Ascending aorta (tissue), 2 donors: ENCODE measurements at places on chromosomes 4 and X. TPM values are rescaled to one million over a fixed set of nuclear protein-coding genes. Genes with fewer than 3 reads are reported as not detected.

Gene CXCL8
- not detected for total RNA-seq

Gene SCRG1
- 2.3 TPM for total RNA-seq

Gene CCDC110
- not detected for total RNA-seq

- H3K4me1 ChIP-seq, result no peaks in the 10 kb centered on the region
- H3K27ac ChIP-seq, result no peak overlapping the region
- no peak overlapping the region for H3K4me3 ChIP-seq
- peaks cover 31% of the 10 kb centered on the region for H3K36me3 ChIP-seq
These were observed 57.4 kb downstream of the PTTG2 start for GRCh38 chr4:38017609-38018008.

DNA sequence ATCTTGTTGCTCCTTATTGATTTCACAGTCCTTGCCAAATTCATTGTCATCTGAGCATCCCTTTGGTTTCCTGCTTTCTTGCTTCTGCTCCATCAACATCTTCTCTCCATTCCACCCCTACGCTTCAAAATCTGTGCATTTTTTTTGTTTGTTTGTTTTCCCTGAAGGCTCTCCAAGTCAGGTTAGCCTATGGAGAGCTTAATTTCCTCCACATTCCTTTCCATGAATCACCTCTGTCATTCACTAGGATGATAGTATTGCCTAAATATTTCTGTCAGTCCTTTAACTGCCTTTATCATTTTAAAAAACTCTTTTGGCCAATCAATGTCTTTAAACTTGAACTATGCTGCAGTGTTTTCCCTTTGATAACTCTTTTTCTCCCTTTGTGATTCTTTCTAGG lies 67.7 kb downstream of the PPARGC1A start:
- no peaks in the 10 kb centered on the region for H3K27me3 ChIP-seq
- H3K36me3 ChIP-seq, result no peaks in the 10 kb centered on the region
- no peak for DNase-seq
- no peaks in the 10 kb centered on the region for H3K4me1 ChIP-seq
- no peak overlapping the region for H3K4me3 ChIP-seq

DNA sequence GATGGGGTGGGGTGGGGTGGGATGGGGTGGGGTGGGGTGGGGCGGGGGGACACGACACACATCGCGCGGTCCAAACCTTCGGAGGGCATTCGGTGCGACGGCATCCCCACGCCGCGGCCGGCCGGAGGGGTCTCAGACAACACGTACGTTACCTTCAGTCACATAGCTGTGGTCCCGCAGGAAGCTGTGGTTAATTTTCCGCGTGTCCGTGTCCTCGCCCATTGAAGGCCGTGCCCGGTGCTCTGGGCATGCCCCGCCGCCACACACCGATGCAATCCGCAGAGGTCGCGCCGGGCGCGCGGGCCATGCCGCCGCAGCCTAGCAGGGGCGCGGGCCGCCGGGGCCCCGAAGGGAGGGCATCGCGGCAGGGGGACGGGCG lies 417 bp downstream of the PPP2R2C start:
- peaks cover 9% of the 10 kb centered on the region for H3K27me3 ChIP-seq
- no peaks in the 10 kb centered on the region for H3K36me3 ChIP-seq
- DNase-seq, result peak; percentile 43
- H3K4me3 ChIP-seq, result no peak overlapping the region

- no peak overlapping the region for H3K27ac ChIP-seq
- H3K27me3 ChIP-seq, result no peaks in the 10 kb centered on the region
- no peaks in the 10 kb centered on the region for H3K36me3 ChIP-seq
- H3K4me3 ChIP-seq, result no peak overlapping the region
These were observed 87.1 kb downstream of the SLIT2 start for GRCh38 chr4:20338841-20339240.
